Midbrain (tissue), 1 donor: ENCODE measurements at places on chromosomes 11 and 22.
A peak's percentile ranks its signal among the peaks of the same experiment; 100 is the strongest.

DNA sequence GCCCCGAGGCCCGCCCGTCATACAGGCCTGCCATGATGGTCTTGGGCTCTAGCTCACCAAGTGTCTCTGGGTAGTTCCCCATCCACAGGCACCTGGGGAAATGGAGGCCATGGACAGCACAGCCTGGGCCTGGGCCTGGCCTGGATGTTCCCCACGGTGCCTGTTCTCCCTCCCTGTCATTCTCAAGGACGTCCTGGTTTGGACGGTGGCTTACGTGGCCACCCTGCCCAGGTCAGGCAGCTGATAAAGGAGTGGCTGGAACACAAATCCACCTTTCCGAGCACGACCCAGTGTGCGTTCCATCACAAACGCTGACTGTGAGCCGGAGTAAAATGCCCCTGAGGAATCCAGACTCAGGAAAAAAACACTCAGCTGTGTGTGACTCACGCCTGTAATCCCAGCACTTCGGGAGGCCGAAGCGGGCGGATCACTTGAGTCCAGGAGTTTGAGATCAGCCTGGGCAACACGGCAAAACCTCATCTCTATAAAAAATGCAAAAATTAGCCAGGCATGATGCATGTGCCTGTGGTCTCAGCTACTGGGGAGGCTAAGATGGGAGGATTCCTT, 41.2 kb upstream of the TESMIN start:
- DNase-seq, result no peak

DNA sequence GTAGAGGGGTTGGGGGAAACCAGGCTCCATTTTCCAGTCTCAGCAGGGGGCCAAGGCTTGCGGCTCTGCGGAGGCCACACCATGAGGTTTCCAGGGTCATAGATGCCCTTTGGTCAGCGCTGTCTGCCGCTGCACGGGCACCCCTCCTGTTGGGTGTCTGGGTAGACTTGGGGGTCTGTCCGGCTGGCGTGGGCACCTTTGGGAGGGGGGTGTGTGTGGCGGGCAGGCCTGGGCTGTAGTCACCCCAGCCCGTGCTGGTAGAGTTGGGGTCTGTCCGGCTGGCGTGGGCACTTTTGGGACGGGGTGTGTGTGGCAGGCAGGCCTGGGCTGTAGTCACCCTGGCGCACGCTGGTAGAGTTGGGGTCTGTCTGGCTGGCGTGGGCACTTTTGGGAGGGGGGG, 18.6 kb downstream of the LSP1 start:
- DNase-seq, result no peak

DNA sequence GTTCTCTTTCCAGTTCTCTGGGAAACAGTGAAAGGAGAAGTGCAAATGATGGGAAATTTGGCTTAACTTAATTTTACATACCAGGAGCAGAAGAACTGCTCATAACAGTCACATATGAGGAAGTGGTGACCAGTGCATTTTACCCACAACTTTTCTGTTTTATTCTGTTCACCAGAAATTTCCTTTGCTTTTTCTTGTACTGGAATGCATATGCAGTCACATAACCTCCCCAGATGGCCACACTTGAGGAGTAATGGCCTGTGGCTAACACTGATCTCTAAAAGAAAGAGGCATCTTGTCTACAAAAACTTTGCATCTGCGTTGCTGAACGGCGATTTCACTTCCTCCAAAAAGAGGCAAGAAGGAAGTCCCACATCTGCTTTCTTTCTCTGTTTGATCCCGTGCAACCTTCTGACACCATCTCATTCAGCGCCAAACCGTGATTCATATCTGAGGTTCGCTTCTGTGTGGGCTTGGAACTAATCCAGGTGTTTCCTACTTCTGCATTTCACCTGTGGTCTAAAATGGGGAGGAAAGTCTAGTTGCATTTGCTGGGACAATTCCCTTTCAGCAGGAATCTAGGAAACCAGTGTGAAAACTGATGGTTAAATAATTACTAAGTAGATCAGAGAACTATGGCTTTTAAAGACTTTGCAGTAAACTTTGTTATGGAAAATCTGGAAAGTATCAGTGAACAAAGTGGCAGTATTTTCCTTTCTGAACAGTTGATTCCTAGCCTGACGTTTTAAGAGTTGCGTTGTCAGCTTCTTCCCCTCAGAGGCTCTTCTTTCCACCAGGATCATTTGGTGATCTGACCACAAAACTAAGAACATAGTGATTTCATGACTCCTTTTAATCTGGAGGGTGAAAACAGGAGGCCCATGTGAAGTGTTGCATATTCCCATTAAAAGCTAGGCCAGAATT, 4.2 kb upstream of the MPEG1 start:
- peak; percentile 46 for DNase-seq

DNA sequence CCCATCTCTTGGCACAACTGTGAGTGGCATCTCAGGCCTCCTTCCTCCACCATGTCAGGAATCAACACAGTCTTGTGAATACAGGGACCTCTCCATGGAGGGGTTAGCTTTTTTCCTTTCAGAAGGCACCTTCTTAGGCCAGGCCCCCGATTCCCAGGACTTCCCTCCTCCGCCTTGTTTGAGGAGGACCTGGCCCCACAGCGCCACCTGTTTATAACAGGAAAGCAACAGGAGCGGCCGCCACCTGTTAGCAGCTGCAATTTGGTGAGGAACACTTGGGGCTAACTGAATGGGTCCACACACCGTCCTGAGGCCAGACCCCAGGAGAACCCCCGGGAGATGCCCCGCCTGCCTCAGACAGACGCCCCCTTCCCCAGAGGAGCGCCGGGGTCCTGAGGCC, 3.8 kb upstream of the PKP3 start:
- no peak for DNase-seq

DNA sequence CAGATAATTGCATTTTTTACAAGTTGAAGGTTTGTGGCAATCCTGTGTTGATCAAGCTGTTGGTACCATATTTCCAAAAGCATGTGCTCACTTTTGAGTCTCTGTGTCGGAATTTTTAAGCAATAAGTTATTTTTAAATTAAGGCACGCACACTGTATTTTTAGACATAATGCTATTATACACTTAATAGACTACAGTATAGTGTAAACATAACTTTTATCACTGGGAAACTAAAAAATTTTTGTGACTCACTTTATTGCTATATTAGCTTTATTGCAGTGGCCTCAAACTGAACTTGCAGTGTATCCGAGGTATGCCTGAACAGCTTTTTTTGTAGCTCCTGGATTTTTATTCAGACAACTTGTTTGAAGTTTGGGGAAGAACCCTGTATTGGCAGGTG, 31.3 kb upstream of the RRM1 start:
- no peak for DNase-seq
